Fibroblast of mammary gland (primary cell): ENCODE measurements at places on chromosomes 11 and 22.

- peak; percentile 24 for DNase-seq
Observed at GRCh38 chr11:13667245-13667644, 1.2 kb upstream of the FAR1 start.

- peak; percentile 90 for DNase-seq
Observed at GRCh38 chr11:9568854-9569587, 4.4 kb upstream of the WEE1 start.

- DNase-seq = no peak
Observed at GRCh38 chr11:46991391-46991790, 54.8 kb downstream of the CSTPP1 start.

GRCh38 chr22:22928666-22929380, 41.2 kb downstream of the IGLL5 start:
- peak; percentile 15 for DNase-seq

GRCh38 chr11:121614636-121615240, 162.0 kb upstream of the SORL1-AS1 start:
- DNase-seq = no peak

DNA sequence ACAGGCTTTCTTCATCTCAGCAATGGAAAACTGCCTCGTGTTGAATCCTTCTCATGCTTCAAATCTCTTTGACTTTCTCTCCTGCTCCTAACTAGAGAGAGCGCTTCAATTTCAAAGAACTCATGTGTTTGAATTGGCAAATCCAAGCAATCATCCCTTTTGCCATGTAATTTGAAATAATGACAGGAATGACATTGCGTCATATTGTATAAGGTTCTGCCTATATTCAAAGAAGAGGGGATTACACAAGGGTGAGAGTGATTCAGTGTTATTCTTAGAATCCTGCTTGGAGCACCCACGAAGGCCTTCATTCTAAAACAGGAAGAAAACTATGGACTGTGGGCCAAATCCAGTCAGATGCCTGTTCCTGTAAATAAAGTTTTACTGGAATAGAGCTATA, 720.6 kb downstream of the JRKL start:
- no peak for DNase-seq

DNA sequence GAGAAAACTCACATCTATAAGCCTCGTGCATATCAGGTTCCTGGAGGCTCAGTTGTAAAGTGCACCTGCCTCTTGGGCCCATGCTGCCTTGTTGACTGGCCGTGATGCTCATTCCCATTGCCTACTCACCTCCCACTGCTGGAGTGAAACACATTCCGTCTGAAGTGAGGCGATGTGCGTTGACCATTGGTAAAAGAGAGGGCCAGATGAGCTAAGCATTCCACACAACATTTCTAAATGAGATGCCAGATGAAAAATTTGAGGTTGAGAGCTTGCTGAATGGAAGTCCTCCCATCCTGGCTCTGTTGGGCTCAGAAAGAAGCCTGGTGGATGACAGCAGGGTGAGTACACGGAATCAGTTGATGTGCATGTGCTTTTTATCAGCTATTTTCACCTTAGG, 8.6 kb upstream of the ADAMTS15 start:
- DNase-seq = peak; percentile 30

DNA sequence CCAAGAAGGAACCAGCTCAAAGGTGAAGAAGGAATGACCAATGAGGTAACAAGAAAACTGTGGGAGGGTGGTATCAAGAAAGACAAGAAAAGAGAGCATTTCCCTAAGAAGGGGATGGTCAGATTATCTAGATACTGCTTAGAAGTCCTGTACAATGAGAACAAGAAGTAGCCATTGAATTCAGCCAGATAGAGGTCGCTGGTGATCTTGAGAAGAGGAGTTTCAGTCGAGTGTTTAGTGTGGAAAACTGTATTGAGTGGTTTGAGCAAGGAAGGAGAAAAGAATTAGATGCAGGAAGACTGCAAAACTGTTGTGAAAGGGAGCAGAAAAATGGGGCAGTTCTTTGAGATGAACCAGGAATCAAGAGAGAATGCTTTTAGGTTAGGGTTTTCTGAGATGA, 74.6 kb upstream of the FAT3 start:
- DNase-seq = no peak
